ENCODE measurements at places on chromosomes 6 and 20.

GRCh38 chr6:123420512-123420911 is 216.2 kb downstream of the TRDN start:
- no peak for DNase-seq

DNA sequence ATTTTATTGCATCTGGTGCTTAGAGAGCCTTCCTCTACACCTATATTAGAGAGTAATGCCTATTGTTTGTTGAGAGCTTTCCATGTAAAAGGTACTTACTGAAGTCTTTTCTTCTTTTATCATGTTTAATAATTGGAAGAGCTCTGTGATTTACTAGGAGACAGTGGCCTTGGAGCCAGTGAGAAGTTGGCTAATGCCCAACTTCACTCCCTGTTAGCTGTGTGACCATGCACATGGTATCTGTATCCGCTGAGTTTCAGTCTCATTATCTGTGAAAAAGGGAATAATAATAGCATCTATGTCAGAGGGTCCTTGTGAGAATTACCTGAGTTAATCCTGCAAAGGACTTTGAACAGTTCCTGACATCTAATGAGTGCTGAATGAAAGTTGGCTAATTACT is 105.0 kb downstream of the CD109 start:
- no peak for DNase-seq

DNA sequence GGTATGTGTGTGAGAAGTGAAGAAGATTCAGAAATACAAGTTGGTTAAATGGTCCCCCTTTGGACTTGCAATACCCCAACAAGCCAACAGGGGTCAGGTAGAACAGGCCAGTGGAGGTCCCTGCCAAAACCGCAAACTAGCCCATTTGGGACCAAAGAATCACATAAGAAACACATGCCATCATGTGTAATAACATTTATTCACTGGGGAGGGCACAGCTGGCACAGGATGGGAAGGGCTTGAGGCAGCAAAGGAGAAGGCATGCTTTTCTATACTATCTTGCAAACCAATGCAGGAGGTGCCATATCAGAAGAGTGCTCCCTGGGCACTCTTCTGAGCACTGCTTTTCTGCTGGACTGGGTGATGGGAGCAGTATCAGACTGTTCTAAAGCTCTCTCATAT is 116.1 kb upstream of the TRAF3IP2 start:
- DNase-seq, result peak; percentile 36

DNA sequence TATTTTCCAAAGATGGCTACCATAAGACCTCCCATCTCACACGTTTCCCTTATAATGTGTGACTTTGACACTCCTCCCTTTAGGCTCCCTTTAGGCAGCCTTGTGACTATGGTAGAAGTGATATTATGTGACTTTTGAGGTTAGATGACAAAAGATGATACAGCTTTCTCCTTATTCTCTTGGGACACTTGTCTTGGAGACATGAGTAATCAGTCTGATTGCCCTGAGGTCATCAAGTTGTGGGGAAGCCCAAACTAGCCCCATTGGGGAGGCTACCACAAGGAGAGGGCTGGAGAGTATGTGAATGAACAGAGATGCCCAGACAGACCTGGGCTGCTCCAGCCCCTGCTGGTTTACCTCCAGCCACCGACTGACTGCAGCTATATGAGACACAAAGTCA is 10.6 kb upstream of the DLK2 start:
- no peak for DNase-seq

- DNase-seq, result no peak
Measured at GRCh38 chr20:13396826-13397225, 175.8 kb downstream of the ISM1 start.

DNA sequence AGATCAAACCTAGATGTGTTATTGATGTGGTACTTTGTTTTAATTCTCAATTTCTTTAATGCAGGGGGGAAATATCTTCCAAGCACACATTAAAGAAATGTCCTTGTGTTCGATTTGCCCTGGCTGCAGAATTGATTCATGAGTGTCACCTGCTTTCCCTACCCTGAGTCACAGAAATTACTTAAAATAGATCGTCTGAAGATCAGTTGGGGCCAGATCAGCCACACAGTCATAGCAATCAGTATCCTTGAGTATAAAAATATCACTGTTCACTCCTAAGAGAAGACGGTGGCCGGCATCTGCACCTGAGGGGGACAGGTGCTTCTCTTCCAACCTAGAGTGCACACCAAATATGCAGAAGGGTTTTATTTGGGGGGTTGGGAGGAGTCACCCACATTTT is 115.2 kb upstream of the RIN2 start:
- DNase-seq, result no peak

GRCh38 chr6:117397536-117398227 is 28.1 kb downstream of the ROS1 start:
- DNase-seq, result no peak

GRCh38 chr6:152160346-152160745 is 352.9 kb downstream of the ESR1 start:
- DNase-seq, result no peak

DNA sequence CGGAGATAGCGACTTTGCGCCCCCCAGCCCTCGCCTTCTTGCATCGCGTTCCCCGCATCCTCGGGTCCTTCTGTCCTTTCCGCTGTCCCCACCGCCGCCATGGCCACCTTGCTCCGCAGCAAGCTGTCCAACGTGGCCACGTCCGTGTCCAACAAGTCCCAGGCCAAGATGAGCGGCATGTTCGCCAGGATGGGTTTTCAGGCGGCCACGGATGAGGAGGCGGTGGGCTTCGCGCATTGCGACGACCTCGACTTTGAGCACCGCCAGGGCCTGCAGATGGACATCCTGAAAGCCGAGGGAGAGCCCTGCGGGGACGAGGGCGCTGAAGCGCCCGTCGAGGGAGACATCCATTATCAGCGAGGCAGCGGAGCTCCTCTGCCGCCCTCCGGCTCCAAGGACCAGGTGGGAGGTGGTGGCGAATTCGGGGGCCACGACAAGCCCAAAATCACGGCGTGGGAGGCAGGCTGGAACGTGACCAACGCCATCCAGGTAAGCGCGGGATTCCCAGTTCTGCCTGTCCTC is 401 bp downstream of the SLC32A1 start:
- no peak for DNase-seq

- DNase-seq, result no peak
Measured at GRCh38 chr6:170448317-170448716, 104.8 kb downstream of the PSMB1 start.

DNA sequence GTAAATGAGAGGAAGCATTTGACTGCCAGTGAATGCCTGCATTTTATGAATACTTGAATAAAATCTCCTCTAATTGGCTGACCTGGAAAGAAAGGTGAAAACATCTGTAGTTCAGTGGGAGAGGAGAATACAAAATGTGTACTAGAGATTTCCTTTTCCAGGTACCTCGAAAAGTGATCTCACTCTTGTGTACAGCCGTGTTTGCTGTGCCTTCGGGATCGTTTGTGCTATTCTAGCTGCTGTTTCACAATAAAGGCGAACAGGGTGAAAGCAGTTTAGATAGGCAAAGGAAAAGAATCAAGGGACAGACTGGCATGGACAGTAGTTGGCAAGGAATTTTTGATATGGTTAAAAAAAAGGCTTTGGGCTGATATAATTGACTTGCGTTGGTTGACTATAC is 112.3 kb downstream of the ARID1B start:
- no peak for DNase-seq

DNA sequence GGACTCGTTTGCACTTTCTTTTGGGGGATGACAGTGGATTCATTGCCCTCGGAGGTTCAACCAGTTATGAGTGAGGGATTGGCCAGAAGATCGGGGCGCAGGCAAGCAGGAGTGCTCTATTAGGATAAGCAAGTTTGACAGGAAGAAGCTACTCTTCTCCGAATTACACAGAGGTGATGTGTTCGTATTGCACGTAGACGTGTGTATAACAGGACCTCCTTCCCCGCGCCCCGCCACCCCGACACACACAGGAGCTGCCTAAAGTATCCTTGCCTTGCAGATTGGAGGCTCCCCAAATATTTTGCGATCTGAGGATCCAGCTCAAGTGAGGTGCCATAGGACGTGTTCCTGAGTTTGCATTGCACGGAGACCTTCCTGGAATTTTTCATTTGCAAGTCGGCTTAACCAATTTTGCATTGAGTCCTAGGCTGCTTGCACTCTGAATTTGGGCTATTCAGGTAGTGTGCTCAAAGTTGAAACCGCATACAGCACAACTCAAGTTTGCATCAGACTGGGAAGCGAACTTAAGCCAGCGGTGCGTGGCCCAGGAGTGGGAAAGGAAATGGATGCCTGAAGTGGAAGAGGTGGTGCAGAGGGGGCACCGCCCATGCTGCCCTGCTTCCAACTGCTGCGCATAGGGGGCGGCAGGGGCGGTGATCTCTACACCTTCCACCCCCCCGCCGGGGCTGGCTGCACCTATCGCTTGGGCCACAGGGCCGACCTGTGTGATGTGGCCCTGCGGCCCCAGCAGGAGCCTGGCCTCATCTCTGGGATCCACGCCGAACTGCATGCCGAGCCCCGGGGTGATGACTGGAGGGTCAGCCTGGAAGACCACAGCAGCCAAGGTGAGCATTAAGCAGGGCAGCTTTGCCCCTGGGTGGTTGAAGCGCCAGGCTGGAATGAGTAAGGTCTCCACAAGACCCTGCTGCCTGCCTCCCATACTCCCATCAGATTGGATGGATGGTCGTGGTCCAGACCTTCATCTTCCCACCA is 770 bp downstream of the TCF19 start:
- DNase-seq, result no peak

DNA sequence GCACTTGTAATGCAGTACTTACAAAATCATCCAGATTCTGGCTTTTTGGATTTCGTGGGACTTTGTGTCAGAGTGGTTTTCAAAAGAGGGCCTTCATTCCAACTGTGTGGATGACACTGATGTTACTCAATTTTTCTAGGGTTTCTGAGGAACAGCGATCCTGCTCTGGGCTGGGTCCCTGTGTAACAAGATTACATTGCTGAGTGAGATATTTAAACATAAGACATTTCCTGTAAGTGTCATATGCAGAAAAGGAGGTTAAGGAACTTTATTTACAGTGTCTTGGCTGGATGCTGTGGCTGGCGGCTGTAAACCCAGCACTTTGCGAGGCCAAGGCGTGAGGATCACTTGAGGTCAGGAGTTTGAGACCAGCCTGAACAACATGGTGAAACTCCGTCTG is 6.7 kb downstream of the ZFAND3 start:
- no peak for DNase-seq

GRCh38 chr20:21832442-21833385 is 127.2 kb downstream of the PAX1 start:
- DNase-seq, result no peak

GRCh38 chr6:36657271-36657670 is 21.2 kb upstream of the CDKN1A start:
- DNase-seq, result no peak

GRCh38 chr20:50673466-50674137 is 17.7 kb downstream of the RIPOR3 start:
- DNase-seq, result no peak

DNA sequence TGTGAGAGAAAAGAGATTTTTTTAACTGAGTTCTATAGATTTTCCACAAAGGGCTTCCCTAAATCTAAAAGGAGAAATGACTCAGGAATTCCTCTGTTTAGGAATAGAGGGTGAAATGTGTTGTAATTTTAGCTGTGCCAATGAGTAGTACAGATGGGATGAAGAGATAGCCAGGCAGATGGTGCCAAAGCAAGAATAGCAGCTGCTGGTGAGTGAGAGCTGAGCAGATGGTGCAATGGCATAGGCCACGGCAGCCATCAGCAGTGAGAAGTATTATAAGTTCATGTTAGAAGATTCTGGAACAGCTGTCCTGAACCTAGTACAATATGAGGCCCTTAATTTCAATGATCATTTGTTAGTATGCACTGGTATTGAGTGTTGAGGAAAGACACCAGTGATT is 40.2 kb upstream of the CRISP1 start:
- no peak for DNase-seq

DNA sequence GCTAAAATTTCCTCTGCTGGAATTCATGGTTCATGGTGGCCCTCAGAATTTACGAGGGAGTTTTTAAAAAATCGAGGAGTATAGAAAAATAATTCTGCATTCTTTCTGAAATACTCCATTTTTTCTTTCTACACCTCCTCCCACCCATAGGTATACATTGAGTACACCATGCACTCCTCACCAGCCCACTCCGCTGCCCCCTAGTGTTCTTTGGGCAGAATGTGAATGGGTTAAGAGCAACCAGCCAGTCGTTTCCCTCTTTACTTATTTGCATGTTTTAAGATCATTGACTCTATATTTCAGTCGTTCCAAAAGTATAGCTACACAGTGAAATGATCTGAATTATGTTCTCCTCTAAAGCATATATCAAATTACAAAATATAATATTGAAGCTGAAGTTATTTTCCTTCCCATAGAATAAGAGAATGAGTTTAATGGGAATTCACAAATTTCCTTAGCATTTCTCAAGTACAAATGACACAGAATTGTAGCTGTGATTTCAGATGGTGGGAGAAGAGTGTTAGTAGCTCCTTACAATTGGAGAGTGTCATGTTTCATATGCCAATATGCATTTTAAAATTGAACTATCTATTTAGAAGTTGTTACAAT is 977.7 kb upstream of the SLC35B3 start:
- no peak for DNase-seq

GRCh38 chr20:19699180-19699971 is 58.7 kb upstream of the RIN2 start:
- no peak for DNase-seq

GRCh38 chr20:48983423-48984400 is 62.2 kb downstream of the ARFGEF2 start:
- DNase-seq, result no peak

GRCh38 chr20:25637247-25637646 is 13.4 kb upstream of the NANP start:
- no peak for DNase-seq

- peak; percentile 32 for DNase-seq
Measured at GRCh38 chr6:85464260-85464644, 14.4 kb downstream of the NT5E start.

- DNase-seq, result no peak
Measured at GRCh38 chr6:10136636-10137035, 278.2 kb downstream of the TFAP2A start.

- DNase-seq, result no peak
Measured at GRCh38 chr6:137829641-137830083, 37.4 kb upstream of the TNFAIP3 start.

GRCh38 chr20:52294106-52294628 is 102.6 kb upstream of the ZFP64 start:
- DNase-seq, result no peak

DNA sequence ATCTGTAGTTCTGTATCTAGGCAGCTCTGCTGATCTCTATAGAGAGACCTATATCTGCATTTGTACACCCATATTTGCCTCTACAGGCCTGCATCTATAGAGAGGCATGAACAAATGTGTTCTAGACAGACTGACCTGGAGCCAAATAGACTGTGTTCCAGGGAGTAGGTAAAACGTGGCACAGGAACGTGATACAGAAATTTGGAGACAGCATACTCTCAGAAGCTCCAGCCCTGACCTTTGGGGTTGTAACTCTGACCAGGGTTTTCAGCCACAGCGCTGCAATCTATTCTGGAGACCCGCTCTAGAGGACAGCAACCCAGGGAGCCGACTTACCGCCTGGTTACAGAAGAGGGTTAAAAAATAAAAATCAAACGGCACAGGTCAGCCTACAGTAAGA is 983 bp downstream of the RBBP9 start:
- DNase-seq, result no peak

GRCh38 chr6:139296927-139297326 is 5.1 kb upstream of the TXLNB start:
- DNase-seq, result no peak

GRCh38 chr20:54389596-54390280 is 85.7 kb upstream of the DOK5 start:
- DNase-seq, result no peak

Measured in stimulated activated CD4-positive, alpha-beta T cell treated with anti-CD3 and anti-CD28 coated beads, Interleukin-12 subunit alpha, Interleukin-12 subunit beta, amount 100 ng/mL, for 24 hours (primary cell).